ENCODE measurements at places on chromosomes 11 and 22. TPM values are rescaled to one million over a fixed set of nuclear protein-coding genes. Genes with fewer than 3 reads are reported as not detected.

Gene MMP7
- 238 TPM for total RNA-seq

Gene OR5A1
- total RNA-seq: not detected

Gene IL18
- total RNA-seq: 31.3 TPM

Gene SYCE3
- total RNA-seq: 1.0 TPM

Gene OR52I1
- not detected for total RNA-seq

- DNase-seq: no peak
Measured at GRCh38 chr22:24002851-24003250, 2.4 kb downstream of the GSTT4 start.

GRCh38 chr11:46492532-46492931 lies 101.0 kb upstream of the CHRM4 start:
- no peak for DNase-seq

DNA sequence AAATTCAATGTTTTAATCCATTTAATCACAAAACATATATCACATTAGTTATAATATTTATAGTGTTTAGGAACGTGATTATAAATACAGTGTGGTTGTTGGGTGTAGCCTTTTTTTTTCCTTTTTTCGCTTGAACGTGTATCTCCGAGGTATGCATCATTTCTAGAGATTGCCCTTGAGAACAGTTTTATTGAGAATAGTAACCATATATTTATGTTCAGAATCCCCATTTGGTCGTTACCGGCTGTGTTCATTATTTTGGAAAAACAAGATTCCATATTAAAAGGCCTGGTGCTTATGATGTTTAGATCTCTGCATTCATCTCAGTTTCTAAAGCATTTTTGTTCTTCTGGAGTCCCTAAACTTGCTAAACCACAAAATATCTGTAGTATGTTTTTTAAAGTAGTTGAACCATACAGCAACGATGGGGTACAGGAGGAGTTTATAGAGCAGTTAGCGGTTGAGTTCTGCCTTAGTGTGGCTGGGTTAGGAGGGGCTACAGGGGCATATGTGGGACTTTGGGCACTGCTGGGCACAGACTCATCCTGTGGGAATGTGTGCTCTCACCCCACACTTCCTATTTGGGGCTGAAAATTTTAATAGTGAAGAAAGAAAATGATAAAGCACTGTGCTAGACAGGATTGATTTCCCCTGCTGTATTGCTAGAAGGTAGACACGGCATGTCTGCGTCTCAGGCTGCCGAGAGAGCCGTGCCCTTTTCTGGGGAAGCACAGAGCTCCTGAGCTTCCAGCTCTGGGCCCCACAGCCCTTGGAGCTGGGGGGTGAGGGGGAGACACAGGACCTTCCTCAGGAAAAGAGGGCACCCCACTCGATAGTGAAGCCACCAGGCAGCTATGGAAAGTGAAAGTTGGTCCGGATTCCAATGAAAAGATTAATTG lies 81.5 kb upstream of the PPARA start:
- no peak for DNase-seq

DNA sequence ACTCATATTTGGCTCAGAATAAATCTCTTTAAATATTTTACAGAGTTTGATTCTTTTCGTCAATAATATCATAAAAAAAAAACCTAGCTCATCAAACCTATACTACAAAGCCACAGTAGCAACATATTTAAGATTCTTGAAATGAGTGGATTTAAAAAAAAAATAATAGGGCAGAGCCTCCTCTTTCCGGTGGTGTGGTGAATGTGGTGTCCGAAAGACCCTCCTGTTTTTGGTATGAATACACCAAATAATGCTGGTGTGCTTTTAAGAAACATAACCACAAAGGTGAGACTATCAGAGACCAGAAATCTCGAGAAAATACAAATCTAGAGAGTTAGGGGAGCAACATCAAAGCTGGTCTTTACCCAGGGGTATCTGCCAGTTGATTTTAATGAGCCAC lies 342.6 kb downstream of the TBC1D22A start:
- no peak for DNase-seq

DNA sequence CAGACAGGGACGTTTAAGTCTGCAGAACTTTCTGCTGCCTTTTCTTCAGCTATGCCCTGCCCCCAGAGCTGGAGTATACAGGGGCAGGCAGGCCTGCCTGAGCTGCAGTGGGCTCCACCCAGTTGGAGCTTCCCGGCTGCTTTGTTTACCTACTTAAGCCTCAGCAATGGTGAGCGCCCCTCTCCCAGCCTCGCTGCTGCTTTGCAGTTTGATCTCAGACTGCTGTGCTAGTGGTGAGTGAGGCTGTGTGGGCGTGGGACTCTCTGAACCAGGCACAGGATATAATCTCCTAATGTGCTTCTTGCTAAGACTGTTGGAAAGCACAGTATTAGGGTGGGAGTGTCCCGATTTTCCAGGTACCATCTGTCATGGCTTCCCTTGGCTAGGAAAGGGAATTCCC lies 38.5 kb downstream of the NELL1 start:
- DNase-seq: no peak

GRCh38 chr11:82906236-82906635 lies 4.7 kb downstream of the DDIAS start:
- no peak for DNase-seq

DNA sequence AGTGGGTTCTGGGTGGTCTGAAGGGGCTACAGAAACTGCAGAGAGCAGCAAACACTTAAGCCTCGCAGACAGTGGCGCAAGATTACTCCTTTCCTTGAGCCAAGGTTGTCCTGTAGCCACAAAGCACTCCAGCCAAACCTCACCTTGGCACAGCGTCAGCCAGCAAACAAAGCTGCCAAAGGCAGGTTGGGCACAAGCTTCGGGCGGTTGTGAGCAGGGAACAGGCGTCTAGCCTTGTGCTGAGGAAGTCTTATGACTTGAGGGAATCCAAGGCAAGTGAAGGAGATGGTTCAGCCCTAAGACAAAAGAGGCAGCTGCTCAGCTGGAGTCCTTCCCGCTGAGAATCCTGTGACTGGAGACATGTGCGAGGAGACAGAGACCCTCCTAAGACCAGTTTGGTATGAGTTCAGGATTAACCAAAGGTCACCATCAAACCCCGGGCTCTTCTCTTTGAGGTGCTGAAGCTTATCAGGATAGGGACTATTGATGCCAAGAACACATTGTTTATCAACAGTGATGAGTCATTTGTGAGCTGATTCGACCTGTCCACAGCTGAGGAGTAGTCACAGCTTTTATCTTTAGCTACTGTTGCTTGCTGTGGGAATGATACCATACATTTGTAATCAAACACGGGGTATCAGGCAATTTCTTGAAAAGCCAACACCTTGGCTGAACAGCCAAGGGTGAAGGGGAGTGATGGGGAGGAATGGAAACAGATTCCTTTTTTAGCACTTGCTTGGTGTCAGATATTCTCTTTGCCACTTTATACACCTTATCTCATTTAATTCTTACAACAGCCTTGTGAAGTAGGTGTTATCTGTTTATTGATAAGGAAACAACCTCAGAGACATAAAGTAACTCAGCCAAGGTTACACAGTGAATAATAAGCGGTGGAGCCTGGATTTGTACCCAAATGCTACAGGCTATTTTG lies 4.6 kb downstream of the ADM start:
- DNase-seq: no peak

GRCh38 chr11:2655834-2656622 lies 43.8 kb downstream of the KCNQ1OT1 start:
- DNase-seq: peak; percentile 9

GRCh38 chr11:133149698-133150097 lies 382.6 kb downstream of the OPCML start:
- no peak for DNase-seq

DNA sequence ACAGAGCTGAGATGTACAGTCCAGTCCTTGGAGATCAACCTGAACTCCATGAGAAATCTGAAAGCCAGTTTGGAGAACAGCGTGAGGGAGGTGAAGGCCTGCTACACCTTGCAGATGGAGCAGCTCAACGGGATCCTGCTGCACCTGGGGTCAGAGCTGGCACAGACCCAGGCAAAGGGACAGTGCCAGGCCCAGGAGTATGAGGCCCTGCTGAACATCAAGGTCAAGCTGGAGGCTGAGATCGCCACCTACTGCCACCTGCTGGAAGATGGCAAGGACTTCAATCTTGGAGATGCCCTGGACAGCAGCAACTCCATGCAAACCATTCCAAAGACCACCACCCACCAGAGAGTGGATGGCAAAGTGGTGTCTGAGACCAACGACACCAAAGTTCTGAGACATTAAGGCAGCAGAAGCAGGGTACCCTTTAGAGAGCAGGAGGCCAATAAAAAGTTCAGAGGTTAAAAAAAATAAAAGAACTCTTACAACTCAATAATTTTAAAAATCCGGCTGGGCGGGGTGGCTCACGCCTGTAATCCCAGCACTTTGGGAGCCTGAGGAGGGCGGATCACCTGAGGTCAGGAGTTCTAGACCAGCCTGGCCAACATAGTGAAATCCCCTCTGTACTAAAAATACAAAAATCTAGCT lies 69.9 kb upstream of the RTL6 start:
- no peak for DNase-seq

- DNase-seq: no peak
Measured at GRCh38 chr11:94271885-94272372, 32.5 kb upstream of the IZUMO1R start.
